ENCODE measurements at places on chromosomes 1 and 21.

DNA sequence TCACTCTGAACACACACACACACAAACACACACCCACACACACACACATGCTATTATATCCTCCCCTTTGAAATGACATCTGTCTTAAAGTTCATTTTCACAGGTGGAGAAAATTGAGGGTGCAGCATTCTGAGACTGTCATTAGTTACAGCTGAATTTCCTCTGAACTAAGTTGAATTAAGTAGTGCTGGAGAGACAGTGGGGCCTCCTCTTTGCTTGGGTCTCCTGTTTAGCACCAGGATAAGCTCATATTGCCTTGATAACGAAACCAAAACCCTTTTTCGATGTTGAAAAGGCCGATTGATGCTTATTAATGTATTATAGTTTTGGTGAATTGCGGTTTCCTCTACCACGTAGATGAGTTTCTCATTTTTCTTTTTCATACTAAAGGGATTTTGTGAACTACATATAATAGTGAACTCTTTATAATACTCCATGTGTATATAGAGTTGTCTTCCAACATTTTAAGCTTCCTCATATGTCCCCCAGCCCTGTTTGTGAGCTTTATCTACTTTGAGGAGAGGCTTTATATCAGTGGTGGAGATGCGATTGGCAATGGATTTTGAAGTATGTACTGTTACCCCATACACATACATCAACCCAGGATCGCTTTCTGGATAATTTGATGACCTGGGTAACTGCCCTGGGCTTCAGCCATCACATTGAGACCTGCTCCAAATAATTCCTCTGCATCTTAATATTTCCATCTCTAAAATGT is 17.4 kb downstream of the DYNLT5 start:
- no peak for DNase-seq

- no peak for DNase-seq
Observed at GRCh38 chr21:46051379-46051770, 46.5 kb upstream of the COL6A2 start.

DNA sequence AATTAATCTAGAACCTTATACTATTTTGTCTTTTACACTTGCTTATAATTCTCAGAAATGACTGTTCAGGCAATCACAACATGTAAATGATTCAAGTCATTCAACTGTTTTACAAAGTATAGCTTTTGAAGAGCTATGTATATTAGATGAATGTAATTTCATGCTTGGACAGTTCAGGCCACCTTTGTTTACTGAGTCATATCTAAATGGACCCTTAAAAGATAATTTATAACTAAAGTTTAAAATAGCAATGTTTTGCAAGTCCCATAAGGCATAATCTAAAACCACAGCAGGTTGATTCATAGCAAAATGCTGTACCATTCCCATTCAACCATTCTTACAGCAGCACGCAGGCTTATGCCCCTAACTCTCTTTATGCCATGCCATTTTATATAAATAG is 64.8 kb downstream of the PIK3R3 start:
- DNase-seq = no peak

DNA sequence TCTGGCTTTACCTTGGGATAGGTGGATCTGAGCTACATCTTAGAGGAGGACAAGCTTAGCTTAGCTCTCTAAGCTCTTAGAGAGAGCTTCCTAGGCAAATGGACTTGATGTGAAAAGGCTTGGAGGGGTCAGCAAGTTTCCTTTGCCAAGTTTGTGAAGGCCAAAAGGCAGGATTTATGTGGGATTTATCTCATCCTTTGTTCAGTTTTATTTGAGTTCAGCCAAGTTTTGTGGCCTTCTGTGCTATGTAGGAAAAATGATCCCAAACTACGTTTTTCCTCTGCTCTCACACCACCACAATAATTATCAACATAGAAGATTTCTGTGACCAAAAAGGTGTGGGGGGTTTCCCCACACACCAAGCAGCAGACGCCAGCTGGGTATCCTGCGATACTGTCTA is 26.0 kb upstream of the RNF11 start:
- DNase-seq = no peak

DNA sequence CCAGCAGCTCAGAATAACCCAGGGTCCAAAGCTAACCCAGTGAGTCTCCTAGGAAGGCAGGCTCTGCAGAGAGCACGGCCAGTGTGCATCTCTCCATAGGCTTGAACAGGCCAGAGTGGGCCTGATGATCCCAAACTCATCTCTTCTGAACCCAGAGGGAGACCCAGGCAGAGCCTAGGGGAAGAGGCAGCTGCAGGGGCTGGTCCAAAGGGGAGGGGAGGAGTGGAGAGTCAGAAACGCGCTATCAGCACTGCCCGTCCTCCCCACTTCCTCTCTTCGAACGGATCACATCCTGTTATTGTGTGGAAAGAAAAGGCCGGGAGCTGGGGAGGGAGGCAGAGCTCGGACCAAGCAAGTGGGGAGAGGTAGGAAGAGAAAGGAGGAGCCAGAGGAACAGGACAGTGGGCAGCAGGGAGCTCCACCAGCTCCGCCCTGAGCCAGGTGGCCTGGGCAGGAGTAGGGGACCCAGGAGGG is 20.2 kb downstream of the TAL1 start:
- DNase-seq = no peak

DNA sequence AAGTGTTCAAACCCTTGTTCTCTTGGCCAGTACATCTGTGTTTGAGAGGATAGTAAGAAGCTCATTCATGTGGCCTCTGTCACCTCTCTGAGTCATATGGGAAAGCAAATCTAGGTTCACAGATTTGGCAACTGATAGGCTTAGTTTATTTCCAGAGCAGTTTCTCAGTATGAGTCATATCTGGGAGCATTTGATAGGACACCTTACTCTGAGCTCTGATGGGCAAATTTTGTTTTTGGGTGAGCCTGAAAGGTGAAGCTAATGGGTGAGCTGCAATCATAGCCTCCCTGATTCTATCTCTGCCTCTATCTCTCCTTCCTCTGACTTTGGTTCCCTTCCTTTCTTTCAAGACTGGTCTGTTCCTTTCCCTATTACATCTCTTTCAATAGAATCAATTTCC is 134.4 kb downstream of the S1PR1 start:
- no peak for DNase-seq

- DNase-seq = no peak
Observed at GRCh38 chr1:20993716-20994575, 182.8 kb downstream of the EIF4G3 start.

DNA sequence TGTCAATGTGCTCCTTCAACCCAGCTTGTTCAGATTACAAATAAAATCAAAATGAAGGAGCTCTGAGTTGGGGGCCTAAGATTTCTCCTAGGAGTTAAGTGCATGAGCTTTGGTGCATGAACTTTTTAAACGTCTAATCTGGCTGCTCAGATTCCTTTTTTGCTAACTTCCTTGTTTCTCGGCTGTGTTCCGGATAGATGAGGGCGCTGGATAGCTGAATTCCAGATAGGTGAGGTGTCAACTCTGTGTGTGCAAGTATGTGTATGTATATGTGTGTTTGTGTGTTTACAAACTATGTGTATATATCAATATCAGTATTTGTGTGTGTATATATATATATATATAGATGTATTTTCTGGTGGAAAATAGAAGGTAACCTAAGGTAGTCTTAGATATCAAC is 37.5 kb upstream of the RCAN3 start:
- DNase-seq = no peak

- no peak for DNase-seq
Observed at GRCh38 chr1:1622788-1623094, 7.4 kb downstream of the MIB2 start.

DNA sequence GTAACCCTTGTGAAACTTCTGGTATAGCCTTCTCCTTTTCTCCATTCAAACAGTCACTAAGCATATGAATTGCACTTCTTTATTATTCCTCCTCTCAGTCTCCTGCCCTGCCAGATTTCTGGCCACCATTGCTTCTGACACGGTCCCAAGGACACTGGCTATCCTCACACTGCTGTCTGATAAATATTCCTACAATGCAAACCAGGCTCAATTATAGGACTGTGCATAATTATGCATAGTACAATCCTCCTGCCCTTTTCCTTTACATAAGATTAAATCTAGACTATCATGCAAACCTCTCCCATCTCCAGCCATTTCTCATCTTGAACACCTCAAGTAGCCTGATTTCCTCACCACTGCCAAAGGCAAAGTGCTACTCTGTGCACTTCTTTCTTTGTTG is 704.3 kb upstream of the ADAMTS5 start:
- DNase-seq = no peak

DNA sequence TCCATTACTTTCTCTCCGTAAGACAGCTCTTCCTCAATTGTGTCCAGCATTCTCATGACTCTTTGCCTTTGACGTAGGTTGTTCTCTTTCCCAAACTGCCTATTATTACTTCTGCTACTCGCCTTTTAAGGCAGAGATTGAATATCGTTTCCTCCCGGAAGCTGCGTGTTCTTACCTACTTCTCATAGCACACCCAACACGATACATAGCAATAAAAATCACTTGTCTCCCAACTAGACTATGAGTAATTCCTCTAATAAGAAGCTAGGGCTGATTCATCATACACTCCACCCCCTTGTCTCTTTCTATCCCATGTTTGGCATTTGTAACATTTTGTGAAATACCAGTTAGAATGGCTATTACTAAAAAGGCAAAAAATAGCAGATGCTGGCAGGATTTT is 55.8 kb upstream of the SGIP1 start:
- no peak for DNase-seq

GRCh38 chr21:41945982-41946381 is 7.8 kb downstream of the C2CD2 start:
- no peak for DNase-seq

- no peak for DNase-seq
Observed at GRCh38 chr1:94768036-94768435, 52.1 kb upstream of the SLC44A3 start.

DNA sequence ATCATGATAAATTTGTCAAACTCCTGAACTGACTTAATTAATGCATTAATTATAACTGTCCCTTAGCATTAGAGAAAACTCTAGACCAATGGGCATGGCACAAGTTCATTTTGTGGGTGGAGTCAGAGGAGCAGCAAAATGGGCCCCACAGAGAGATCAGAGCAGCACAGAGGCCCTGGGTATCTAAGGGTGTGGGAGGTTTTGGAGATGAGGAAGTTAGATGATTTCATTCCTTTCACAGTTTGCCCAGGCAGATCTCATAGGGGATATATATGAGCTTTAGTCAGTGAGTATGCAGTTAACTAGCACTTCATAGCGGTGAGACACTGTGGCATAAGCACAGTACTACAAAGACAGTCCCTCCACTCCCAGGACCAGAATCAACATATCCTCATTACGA is 117.3 kb downstream of the MAB21L3 start:
- DNase-seq = no peak

- DNase-seq = no peak
Observed at GRCh38 chr21:29265690-29266479, 32.8 kb upstream of the BACH1 start.

- no peak for DNase-seq
Observed at GRCh38 chr1:43074244-43074643, 97.8 kb downstream of the EBNA1BP2 start.

Data from coronary artery (tissue), 2 donors.